Activated naive CD8-positive, alpha-beta T cell treated with anti-CD3 and anti-CD28 coated beads, Interleukin-2, amount 50 U/mL, for 16 hours (primary cell): ENCODE measurements at places on chromosomes 5 and 9.

GRCh38 chr5:158563760-158564390 lies 535.8 kb downstream of the EBF1 start:
- DNase-seq, result no peak

DNA sequence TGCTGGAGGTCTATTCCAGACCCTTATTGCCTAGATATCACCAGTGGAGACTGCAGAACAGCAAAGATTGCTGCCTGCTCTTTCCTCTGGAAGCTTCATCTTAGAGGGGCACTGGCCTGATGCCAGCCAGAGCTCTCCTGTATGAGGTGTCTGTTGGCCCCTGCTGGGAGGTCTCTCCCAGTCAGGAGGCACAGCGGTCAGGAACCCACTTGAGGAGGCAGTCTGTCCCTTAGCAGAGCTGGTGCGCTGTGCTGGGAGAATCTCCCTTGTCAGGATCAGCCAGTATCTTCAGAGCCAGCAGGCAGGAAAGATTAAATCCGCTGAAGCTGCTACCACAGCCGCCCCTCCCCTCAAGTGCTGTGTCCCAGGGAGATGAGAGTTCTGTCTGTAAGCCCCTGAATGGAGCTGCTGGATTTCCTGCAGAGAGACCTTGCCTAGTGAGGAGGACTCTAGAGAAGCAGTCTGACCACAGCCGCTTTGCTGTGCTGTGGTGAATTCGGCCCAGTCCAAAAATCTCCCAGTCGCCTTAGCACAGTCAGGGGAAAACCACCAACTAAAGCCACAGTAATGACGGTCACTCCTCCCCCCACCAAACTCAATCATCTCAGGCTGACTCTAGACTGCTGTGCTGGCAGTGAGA lies 124.1 kb downstream of the JAKMIP2 start:
- DNase-seq, result no peak

- DNase-seq, result no peak
Observed at GRCh38 chr9:93597142-93597706, 20.8 kb downstream of the PHF2 start.

DNA sequence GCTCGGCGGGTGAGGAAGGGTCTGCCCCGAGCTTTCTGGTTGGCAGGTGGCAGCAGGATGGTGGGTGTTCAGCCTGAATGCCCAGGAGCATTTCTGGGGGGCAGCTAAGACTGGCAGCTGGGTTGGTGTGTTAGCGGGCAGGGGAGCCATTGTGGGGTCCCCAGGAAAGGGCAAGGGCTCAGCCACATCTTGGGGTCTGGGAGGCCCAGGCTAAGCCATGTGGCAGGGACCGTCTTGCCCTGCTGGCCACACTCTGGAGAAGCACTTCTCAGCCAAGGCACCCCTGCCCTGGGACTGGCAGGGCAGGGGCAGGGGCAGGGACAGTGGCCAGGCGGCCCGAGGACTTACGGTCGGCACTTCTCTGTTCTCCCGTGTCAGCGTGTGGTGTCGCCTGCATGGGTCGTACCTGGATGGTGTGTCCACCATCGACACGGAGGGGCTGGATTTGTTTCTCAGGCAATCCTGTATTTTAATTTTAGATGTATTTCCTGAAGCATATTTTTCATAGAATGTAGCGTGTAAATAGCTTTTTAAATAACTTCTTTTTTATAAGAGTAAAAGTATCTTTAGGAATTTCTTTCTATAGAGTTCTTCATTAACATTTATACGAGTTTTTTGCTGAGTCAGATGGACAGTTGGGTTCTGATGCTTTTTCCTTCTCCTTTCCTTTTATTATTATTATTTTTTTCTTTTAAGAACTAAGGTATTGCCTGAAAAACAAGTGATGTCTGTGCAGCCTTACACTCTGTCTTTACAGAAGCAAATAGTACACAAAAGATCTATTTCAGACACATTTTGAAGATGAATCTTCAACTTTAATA lies 102.0 kb downstream of the PHF2 start:
- DNase-seq, result no peak

- no peak for DNase-seq
Observed at GRCh38 chr5:158852622-158853021, 247.1 kb downstream of the EBF1 start.

- no peak for DNase-seq
Observed at GRCh38 chr9:112020680-112021596, 124.3 kb downstream of the UGCG start.

- DNase-seq, result no peak
Observed at GRCh38 chr5:118705959-118706667, 282.2 kb downstream of the DTWD2 start.

- no peak for DNase-seq
Observed at GRCh38 chr5:38319491-38319890, 61.1 kb downstream of the EGFLAM start.

- no peak for DNase-seq
Observed at GRCh38 chr9:114921171-114921570, 9.2 kb downstream of the TNFSF8 start.

DNA sequence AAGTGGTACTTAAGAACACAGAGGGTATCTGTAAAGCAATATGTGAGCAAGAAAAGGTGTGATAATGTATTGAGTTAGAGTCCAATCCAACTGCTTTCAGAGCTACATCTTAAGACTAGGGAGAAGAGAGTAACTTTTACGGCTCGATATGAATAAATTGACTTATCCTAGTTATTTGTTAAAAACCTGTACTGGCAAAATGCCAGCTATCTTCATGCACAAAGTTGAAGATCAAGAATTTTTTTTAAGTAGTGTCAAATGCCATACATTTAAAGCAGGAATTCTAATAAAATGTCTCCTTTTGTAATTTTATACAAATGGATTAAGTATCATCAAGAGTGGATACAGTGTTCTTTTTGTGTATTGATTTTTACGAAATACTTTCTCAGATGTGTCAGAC lies 305.2 kb downstream of the KIAA0825 start:
- DNase-seq, result no peak

GRCh38 chr9:95609426-95609825 lies 92.7 kb upstream of the PTCH1 start:
- no peak for DNase-seq

GRCh38 chr5:132012371-132013005 lies 1.0 kb upstream of the ACSL6 start:
- no peak for DNase-seq

GRCh38 chr9:14730461-14730898 lies 7.9 kb upstream of the CER1 start:
- DNase-seq, result no peak

DNA sequence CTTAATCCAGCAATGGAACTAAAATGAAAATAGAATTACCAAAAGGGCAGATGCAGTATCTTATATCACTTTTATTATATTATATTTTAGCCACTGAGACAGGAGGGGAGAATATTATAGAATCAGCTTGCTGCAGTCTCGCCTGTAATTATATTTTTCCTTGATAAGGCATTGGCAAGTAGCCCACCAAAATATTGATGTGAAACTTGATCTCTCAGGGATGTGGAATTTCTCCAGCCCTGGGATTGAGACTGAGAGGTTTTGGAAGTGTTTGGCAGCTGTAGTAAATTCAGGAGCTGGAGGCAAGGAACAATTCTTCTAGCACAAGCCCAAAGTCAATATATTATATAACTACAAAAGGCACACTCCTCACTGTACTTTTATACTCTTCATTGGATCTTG lies 142.1 kb upstream of the ADAMTSL1 start:
- DNase-seq, result no peak
